ENCODE measurements at places on chromosomes 13 and 19.

DNA sequence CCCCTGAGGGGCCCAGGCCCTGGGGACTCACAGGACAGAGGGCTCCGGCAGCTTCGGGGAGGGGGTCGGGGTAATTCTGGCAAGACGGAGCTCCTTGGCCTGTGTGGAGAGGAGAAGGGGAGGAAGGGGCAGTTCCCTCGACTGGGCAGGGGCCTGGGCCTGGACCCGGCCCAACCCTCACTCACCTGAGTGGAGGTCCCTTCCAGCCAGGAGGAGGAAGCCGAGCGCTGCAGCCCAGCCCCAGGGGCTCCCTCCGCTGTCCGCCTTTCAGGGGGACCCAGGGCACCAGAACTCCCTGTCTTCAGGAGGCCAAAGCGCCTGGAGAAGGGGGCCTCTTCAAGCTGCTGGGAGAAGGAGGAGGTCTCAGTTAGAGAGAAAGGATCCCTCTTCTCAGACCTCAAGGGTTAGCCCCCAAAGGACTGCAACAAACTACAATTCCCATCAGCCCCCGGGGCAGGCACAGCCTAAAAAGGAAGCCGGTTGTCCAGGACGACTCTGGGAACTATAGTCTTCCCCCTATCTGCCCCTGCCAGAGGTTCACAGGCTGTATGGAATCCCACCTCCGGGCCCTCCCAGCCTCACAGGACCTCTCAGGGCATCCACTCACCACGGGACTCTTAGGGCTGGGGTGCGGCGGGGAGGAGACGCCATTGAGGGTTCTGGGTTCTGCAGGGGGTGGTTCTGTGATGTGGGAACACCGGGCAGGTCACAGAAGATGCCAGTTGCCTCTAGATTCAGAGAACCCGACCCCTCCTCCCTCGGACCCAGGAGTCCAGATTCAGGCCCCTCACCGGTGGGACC is 19.8 kb downstream of the EPS8L1 start:
- no peak for DNase-seq

DNA sequence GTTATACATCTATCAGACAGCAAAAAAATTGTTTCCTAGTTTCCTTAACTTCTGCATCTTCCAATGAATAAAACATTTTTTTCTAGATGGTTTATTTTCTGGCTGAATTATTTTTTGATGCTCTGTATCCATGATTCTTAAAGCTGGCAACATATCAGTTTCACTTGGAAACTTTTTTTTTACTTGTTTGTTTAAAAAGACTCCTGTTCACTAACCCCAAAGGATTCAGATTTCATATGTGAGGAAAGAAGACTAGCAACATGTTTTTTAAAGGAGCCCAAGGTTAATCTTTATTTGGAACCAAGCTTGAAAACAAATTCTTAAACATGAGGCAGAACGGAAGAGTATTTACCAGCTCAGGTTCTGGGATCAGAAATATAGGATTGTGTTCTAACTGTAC is 632.3 kb downstream of the SLITRK6 start:
- no peak for DNase-seq

DNA sequence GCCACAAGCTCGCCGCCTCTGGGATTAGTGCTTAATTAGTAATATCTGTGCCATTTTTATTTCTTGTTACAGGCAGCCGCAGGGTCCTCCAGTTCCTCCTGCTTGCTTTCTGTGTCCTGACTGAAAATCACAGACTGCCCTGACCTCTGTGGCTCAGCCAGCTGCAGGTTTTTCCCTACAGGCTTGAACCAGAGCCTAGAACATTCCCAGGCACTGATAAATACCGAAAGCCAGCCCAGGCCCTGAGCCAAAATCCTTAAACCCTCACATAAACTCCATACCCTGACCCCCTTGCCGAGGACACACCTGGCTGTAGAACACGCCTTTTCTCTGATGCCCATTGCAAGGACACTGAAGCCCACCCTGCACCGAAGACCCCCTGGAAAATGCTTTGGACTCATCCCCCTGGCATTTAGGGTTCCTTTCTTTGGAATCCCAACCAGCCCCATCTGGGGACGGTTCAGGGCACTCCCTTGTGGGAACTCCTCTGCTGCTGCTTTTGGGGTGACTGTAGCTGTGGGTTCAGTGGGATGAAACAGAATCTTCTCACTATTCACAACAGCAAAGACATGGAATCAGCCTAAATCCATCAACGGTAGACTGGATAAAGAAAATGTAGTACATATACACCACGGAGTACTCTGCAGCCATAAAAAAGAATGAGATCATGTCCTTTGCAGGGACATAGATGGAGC is 15.5 kb downstream of the DPP9 start:
- DNase-seq = peak; percentile 45

DNA sequence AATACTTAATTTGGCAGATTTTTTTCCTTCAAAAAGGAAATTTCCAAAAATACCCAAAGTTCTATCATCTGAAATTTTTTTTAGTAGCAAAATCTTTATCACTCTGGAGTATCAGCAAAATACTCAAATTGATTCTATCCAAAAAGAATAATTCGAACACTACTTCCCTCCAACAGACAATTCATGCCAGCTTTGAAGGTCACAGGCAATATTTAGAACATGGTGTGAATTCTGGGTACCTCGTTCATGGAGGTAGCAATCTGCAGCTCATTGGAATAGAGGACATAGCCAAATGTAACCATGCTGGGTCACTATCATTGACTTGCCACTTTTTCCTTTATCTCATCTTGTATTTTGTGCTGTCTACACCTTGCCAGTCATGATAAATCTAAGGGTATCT is 119.8 kb downstream of the STARD13 start:
- DNase-seq = no peak

DNA sequence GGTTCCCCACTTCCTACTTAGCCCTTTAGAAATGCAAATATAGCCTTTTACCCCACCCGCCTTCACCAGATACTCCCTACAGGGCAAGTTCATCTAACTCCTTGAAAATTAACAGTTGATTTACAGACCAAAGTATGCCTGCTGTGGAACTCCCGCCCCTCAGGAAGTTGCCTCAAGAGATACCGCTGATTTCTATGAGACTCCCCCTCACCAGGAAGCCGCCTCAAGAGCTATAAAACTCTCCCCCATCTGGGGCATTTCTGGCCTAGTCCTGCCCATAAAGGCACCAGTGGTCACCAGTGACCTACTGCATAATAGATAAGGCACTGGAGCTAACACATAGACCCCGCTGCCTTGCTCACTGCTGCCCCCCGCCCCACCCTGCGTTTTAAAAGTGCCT is 201.7 kb upstream of the UBL3 start:
- no peak for DNase-seq

GRCh38 chr13:42885325-42885724 is 103.9 kb downstream of the FAM216B start:
- no peak for DNase-seq

- DNase-seq = peak; percentile 3
These were observed 96.3 kb upstream of the FNDC3A start for GRCh38 chr13:48879432-48879831.

DNA sequence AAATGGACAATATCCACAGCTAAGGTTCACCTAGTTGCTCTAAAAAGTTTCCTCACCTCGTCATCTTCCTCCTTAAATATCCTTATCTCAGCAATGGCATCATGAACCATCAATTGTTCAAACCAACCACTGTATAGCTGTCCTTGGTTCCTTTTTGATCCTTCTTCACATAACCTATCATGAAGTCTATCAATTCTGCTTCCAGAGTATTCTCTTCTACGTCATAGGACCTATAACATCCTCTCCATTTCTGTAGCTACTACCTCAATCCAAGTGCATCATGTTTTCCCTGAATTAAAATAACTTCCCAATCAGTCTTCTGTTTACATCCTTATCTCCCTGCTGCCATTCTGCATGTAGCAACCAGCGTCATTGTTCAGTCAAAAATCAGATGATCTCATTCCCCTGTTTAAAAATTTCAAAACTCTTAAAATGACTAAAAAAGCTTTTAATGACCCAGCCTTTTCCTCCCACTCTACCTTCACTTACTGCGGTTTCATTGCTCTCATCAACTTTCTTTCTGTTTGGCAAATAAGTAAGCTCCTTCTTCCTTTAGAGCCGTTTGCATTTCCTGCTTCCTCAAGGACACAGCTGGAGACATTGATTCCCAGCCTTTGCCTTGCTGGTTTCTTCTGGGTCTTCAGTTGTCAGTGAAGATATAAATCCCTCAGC is 223.9 kb upstream of the MIR17HG start:
- no peak for DNase-seq

DNA sequence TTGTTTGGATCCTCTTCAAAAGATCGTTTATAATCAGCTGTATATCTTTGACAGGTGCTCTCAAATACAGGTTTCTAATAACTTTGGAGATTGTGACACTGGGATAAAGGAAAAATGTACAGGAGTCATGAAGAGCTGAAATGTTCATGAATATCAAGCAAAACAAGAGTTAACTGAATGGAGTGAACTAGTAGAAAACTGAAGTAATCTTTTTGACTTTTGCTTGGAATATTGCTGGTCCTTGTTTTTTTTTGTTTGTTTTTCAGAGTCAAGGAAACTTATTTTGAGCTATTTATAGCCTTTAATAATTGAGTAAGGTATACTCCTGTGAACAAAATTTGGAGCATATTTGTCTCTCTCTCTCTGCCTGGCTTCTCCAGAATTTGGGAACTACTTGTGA is 25.3 kb downstream of the MED4 start:
- DNase-seq = no peak

DNA sequence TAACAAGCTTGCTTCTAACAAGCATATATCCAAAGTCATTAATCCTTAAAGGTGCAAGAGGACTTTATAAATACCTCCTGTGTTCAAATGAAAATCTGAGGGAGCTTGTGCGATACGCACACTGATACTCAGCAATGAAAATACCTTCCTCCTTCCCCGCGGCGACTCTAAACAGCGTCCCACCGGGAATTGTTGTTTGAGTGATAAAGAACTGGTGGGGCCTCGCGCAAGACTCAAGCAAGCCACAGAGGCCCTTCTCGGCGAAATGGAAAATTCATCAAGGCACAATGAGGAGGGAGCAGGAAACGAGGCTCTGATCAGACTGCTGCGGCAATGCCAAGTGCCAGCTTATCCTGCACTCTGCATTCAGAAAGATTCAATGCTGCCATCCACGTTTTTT is 126.7 kb downstream of the ABCC4 start:
- DNase-seq = no peak

DNA sequence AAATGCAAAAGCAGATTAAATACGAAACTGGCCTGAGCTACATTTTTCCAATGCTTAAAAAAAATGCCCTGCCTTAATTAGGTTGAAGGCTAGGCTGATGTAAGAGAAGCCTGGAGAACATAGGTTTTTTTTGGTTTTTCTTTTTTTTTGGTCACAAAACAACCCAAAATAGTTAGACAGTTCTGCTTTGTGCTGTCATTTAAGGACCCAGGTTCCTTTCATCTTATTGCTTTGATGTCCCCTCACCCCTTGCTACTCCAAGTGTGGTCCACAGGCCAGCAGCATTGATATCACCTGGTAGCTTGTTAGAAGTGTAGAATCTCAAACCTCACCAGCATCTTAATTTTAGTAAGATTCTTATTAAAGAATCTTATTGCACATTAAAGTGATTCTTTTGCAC is 14.4 kb downstream of the TDRD3 start:
- DNase-seq = no peak

- no peak for DNase-seq
These were observed 136.7 kb upstream of the NBEA start for GRCh38 chr13:34805347-34805746.

DNA sequence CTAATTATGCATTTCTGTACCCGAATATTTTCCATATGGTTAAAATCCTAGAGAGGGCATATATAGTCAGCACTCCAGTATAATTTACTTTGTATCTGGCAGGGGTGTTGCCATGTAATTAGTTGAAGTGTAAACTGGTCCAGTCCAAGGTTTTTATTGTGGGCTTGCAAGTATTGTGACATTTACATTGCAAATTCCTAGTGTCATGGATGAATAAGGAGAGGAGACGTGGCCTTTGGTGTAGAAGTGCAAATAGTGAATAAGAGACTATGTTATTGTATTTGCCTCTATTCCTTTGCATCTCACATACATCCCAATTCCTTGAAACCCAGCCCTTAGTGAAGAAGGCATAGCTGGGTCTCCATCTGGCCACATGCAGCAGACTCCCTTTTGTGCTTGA is 330.6 kb downstream of the ATP8A2 start:
- DNase-seq = no peak

DNA sequence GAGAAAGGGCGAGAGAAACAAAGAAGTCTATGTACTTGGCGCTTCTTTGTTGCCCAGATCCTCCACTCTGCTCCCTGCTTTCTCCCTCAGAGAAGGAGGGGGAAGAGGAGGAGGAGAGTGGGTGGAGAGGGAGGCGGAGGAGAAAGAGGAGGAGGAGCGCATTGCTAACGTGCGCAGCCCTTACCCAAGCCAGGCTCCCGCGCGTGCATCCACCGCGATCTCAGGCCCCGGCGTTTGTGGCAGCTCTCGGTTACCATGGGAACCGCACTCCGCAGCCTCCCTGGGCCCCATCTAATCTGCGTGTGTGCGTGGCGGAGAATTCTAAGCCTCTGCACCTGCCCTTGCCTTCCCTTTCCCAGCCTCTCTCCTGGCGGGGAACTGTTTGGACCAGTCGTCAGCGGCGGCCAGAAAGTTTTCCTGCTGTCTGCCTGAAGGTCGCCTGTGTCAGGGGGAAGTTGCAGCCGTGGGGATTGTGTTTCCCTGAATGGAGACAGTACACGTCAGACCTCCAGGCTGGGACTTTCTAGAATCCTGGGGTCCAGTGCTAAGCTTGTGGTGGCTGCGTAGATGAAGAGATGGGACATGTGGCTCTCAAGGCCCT is at the start of gene ERICH6B:
Gene ERICH6B (minus strand): TSS at position 239 of the 601 bp plus-strand sequence. CDS start 18,734 bp downstream, outside the sequence.
- no peak for DNase-seq

DNA sequence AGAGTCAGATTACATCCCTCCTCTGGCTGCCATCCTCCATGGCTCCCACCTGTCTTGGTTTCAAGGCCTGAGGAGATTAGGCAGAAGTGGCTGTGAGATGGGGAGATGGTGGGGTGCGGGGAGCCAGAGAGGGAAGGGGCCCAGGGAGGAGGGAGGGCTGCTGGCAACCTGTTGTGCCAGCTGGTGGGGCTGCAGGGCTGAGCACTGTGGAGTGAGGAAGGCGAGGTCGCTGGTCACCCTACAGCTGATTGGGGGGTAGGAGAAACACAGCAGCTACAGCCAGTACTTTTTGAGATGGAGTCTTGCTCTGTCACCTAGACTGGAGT is 48.3 kb downstream of the CD320 start:
- DNase-seq = no peak

- peak; percentile 86 for DNase-seq
These were observed 23.4 kb downstream of the ZDHHC20 start for GRCh38 chr13:21435687-21436151.

GRCh38 chr19:35056513-35057063 is 15.1 kb downstream of the HPN start:
- no peak for DNase-seq

DNA sequence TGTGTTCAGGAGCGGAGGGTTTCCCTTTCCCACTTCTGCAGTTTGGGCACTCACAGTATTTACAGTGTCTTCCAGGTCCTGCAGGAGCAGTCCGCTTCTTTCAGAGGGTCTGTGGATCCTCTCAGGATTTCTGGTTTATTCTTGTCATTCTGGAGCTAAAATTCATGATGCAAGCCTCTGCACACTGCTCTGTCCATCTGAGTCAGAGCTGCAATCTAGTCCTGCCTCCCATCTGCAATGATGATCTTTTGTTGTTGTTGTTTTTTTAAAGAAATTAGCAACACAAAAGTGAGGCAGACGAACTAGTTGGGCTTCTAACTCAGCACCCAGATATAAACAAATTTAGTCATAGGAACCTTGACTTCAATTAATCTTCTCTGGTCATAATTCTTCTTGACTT is 86.5 kb downstream of the DLEU7 start:
- DNase-seq = no peak
